GM23338 (cell line): ENCODE measurements at places on chromosomes 13 and 19. TPM values are rescaled to one million over a fixed set of nuclear protein-coding genes. Genes with fewer than 3 reads are reported as not detected.
A peak's percentile ranks its signal among the peaks of the same experiment; 100 is the strongest.

GRCh38 chr13:113845055-113845454 lies 18.8 kb downstream of the GAS6 start:
- H3K36me3 ChIP-seq: no peaks in the 10 kb centered on the region
- DNase-seq: no peak
- no peak overlapping the region for H3K4me3 ChIP-seq
- no peaks in the 10 kb centered on the region for H3K27me3 ChIP-seq

GRCh38 chr13:111129465-111130115 lies 14.5 kb downstream of the ARHGEF7 start:
- H3K36me3 ChIP-seq: no peaks in the 10 kb centered on the region
- no peak for DNase-seq
- no peak overlapping the region for H3K27ac ChIP-seq
- H3K27me3 ChIP-seq: no peaks in the 10 kb centered on the region
- no peak overlapping the region for H3K4me3 ChIP-seq

GRCh38 chr19:39078436-39079200 lies 5.5 kb upstream of the ACP7 start:
- H3K27ac ChIP-seq: no peak overlapping the region
- no peak overlapping the region for H3K4me3 ChIP-seq
- no peak for DNase-seq

- H3K4me3 ChIP-seq: no peak overlapping the region
- H3K27me3 ChIP-seq: no peaks in the 10 kb centered on the region
- H3K27ac ChIP-seq: no peak overlapping the region
Measured at GRCh38 chr19:40960780-40961179, 30.3 kb upstream of the CYP2B6 start.

DNA sequence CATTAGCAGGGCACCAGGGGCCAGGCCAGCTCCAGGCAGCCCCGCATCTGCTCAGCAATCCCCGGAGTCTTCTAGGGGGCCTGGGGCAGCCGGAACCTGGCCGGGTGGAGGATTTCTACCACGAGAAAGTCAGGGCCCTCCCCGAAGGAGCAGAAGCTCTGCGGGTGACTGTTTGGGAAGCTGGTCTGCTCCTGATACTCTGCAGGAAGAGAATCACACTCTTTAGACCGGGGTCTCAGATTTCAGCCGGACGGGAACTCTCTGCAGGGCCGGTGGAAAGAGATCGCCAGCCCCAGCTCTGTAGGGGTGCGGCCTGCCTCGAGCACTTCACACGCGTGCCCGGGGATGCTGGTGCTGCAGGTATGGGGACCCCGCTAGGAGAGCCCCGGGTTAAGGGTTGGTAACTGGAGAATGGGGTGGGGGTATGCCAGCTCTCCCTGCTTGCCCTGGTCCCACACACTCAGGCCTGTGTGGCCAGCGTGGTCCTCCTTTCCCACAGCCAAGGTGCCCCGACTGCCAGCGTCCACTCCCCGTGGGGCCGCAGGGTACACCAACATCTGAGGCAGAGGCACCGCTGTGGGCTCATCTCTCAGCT lies 20.1 kb downstream of the RASA3 start:
- DNase-seq: no peak
- no peaks in the 10 kb centered on the region for H3K27me3 ChIP-seq

DNA sequence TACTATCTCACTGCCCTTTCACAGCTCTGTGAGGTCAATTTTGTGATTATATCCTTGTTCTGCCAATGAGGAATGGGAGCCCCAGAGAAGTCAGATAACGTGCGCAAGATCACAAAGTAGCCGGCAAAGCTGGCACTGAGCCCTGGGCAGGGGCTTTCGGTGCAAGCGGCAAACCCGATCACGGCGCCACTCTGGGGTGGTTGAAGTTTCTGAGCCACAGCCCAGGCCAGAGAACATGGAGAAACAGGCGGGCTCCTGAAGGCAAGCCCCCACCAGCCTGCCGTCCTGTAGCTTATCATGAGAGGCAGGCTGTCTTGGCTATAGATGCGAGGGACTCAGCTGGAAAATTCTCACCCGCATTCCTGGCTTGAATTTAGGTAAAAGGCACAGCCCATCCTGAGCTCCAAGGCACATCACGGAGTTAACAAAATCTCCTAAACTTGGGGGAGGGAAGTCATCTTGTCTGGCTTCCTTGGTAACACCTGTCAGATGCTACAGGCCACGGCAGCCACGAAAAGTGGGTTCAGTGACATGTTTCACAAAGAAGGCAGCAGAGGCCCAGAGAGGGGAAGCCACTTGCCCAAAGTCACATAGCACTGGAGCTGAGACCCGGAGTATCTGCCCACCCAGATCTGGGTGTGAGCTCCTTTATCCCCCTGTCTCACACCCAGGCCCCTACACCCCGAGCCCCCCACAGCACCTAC lies 12.5 kb downstream of the TNNT1 start:
- no peak overlapping the region for H3K27ac ChIP-seq
- DNase-seq: no peak
- H3K27me3 ChIP-seq: peaks cover 7% of the 10 kb centered on the region; the same call in 1 of the 2 replicates
- H3K36me3 ChIP-seq: no peaks in the 10 kb centered on the region; the same call in 1 of the 2 replicates

DNA sequence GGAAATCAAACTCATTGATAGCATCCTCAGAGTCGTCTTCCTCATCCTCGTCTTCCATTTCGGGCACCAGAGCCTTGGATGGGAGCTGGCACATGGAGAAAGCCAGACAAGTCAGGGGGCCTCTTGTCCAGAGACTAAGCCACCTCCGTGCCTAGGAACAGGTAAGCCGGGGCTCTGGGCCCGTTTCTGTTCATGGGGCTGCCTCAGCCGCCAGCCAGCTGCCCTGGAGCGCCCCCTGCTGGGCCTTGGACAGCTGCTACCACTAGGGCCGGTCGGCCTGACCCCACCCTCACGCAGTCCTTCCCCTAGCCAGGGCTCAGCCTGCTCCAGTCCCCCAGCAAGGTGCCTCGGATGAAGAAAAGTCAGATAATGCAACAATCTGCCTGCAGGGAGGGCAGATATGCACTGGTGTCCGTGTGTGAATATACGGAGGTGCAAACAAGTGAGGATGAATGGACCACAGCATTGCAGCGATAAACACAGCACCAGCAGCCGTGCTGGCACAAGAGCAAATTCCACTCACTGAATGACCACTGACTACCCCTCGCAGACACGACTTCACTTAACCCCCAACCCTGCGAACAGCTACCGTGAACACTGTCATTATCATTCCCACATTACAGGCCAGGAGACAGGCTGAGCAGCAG lies 11.9 kb upstream of the PRKD2 start:
- peaks cover 17% of the 10 kb centered on the region; the same call in 1 of the 2 replicates for H3K36me3 ChIP-seq
- H3K27ac ChIP-seq: no peak overlapping the region
- no peaks in the 10 kb centered on the region for H3K27me3 ChIP-seq
- no peaks in the 10 kb centered on the region for H3K4me1 ChIP-seq
- no peak overlapping the region for H3K4me3 ChIP-seq

DNA sequence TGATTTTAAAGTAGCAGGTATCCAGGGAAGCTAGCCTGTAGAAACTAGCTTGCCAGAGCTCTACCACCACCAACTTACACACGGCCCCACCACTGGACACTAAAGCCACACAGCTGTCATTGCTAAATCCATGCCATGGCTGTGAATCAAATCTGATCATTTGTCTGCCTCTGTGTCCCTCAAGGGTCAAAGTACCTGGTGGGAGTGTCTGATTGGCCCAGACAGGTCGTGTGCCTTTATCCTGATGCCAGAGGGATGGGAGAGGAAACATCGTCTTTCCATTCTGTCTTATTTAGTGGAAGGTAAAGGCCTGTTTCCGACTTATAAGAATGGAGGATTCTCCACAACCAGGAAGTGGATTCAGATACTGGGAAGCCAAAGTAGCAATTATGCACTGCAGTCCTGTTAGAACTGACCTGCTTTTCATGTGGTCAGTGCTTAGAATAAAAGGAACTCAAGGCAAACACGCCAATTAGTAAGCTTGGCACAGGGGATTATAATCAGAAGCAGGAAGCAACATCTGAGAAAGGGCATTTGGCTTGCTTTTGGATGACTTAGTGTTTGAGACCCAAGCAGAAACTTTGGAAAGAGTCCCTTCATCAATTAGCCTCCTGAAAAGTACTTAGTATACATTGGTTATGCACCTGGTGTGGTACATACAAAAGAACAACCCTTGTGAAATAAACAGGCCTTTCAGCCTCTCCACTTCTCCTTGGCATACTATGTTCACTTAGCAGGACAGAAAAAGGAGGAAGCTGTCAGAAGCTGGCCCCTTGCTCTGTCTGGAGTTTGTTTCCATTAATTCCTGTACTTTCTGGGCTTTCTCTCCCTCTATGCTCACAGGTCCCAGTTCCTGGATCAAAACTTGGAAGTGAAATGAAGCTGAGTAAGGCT lies 192.4 kb downstream of the NUFIP1 start:
- no peak overlapping the region for H3K4me3 ChIP-seq
- H3K36me3 ChIP-seq: no peaks in the 10 kb centered on the region
- DNase-seq: no peak
- H3K4me1 ChIP-seq: no peaks in the 10 kb centered on the region
- no peak overlapping the region for H3K27ac ChIP-seq

The RFPL4A gene
- total RNA-seq: not detected in 2 replicates

DNA sequence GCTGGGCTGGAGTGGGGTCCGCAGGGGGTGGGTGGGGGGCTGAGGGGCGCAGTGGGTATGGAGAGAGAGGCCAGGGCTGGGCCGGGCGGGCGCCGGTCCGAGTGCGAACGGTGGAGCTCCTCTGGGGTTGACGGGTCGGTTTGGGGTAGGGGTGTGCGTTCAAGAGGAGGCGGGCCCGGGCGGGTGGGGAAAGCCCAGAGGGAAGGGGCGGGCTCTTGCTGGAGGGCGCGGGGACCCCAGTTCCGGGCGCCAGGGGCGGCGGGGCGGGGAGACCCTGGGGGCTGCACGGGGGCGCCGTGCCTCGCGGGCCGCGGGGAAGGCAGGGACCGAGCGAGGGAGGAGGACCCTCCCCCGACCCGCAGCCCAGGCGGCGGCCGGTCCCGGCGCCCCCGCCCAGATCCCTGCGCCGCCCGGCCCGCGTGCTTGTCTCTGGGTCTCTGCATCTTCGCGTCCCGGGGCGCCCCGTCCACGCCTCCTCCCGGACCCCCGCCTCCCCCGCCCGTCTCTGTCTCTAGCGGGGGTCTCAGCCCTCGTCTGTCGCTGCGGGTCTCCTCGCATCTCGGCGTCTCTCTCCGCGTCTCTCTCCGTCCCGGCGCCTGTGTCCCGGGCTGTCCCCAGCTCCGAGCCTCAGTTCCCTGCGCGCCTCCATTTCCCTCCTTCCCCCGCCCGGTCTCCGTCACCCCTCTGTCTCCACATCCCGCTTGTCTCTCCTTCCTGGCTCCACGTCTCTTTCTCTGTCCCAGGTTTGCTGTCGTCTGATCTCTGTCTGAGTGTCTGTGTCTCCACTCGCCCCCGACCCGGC lies 8.3 kb upstream of the SHISA7 start:
- H3K4me1 ChIP-seq: peaks cover 3% of the 10 kb centered on the region; the same call in 1 of the 2 replicates
- peak overlapping the region; percentile 66 for H3K4me3 ChIP-seq
- no peaks in the 10 kb centered on the region for H3K36me3 ChIP-seq

DNA sequence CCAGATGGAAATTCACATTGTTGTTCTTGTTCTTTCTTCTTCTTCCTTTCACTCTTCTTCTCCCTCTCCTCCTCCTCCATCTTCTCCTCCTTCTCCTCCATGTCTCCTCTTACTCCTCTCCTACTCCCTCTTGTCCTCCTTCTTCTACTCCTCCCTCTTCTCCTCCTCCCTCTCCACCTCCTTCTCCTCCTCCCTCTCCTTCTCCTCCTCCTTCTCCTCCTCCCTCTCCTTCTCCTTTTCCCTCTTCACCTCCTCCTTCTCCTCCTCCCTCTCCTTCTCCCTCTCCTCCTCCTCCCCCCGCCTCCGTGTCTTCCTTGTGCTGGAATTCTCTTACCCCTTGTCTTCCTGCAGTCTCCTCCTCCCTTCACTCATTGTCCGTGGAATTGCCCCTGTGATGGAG lies 18.4 kb downstream of the CABP5 start:
- H3K27ac ChIP-seq: no peak overlapping the region
- H3K27me3 ChIP-seq: no peaks in the 10 kb centered on the region
- no peaks in the 10 kb centered on the region for H3K4me1 ChIP-seq
- no peak overlapping the region for H3K4me3 ChIP-seq
- no peaks in the 10 kb centered on the region for H3K36me3 ChIP-seq
- DNase-seq: no peak

The DUXA gene
- not detected in 2 replicates for total RNA-seq

- no peak for DNase-seq
- no peak overlapping the region for H3K4me3 ChIP-seq
- H3K27me3 ChIP-seq: no peaks in the 10 kb centered on the region
Measured at GRCh38 chr13:60135344-60135743, 28.4 kb downstream of the DIAPH3 start.

DNA sequence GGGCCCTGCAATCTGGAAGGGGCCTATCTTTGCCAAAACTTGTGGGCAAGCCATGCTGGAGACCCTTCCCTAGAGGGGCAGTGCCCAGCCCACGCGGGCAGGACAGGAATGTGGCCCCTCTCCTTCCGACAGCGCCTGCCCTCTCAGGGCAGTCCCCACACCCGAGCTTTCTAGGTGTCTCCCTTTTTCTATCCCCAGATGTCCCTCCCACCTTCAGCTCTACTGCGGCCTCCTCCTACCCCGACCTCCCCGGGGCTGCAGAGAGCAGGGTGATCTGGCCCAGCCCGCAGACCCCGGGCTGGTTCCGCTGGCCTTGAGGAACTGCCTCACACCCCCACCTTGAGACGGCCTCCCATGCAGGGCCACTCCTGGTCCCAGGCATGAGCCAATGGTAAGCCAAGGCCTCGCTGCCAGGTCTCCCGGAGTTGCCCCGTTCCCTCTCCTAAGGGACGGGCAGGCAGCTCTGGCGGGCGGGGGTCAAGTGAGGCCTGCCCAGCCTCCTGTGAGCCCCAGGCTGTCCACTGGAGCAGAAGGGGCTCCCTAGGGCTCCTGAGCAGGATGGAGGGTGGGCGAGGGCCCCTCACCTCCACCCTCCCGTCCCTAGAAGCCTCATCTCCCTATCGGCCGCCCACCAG lies 39.7 kb downstream of the KLF2 start:
- no peaks in the 10 kb centered on the region for H3K27me3 ChIP-seq
- no peak overlapping the region for H3K4me3 ChIP-seq
- peaks cover 8% of the 10 kb centered on the region; the same call in 1 of the 2 replicates for H3K4me1 ChIP-seq
- no peak overlapping the region for H3K27ac ChIP-seq
- no peaks in the 10 kb centered on the region for H3K36me3 ChIP-seq

The OCEL1 gene
- total RNA-seq: 9.6 and 12.7 TPM in 2 replicates

DNA sequence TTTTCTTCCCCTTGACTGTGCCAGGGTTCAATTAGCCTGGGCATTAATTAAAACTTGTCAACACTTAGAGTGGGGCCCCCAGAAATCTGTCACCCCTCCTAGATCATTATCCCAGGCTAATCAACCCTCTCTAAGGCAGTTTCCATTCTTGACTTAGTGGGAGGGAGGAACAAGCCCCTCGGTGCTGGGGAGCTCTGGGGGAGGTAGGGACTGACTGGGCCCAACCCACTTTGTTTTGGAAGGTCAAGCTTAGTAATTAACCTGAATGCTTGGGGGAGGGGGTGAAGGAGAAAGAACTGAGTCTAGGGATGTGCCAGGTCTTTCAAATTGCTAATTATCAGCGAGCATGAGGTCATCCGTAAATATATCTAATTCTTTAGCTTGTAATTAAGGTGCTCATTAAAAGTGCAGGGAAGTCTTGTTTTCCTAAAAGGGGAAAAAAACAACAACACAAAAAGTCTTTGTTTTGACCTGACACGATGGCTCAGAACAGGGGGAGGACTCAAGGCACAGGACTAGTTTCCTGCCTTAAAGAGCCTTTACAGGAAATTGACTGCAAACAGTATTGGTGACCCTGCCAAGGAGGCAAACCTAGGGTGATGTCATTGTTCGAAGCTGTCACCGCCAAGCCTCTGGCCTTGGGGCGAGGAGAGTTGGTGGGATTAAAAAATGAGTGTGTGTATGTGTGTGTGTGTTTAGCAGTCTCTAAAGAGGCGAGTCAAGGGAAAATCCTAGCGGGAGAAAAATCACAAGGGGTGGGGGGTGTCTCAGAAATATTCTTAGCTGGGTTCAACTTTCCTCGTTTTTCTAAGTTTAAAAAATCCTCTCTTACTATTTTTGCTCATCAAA lies 19.4 kb downstream of the ACTN4 start:
- peaks cover 90% of the 10 kb centered on the region for H3K4me1 ChIP-seq
- peak overlapping the region; percentile 99 for H3K27ac ChIP-seq
- no peaks in the 10 kb centered on the region for H3K27me3 ChIP-seq
- no peaks in the 10 kb centered on the region; the same call in 1 of the 2 replicates for H3K36me3 ChIP-seq
- peak overlapping the region; percentile 38 for H3K4me3 ChIP-seq

The SIGLEC12 gene
- not detected in 2 replicates for total RNA-seq
